Activated T-cell treated with anti-CD3 and anti-CD28 coated beads, Interleukin-2, amount 50 U/mL, for 24 hours (primary cell): ENCODE measurements at places on chromosomes 7 and 10.

GRCh38 chr7:117012696-117013095 is 59.4 kb downstream of the ST7 start:
- no peak for DNase-seq

GRCh38 chr10:126955934-126956711 is 50.9 kb downstream of the DOCK1 start:
- DNase-seq: no peak

- no peak for DNase-seq
Observed at GRCh38 chr10:118948786-118949185, 80.7 kb upstream of the NANOS1 start.

DNA sequence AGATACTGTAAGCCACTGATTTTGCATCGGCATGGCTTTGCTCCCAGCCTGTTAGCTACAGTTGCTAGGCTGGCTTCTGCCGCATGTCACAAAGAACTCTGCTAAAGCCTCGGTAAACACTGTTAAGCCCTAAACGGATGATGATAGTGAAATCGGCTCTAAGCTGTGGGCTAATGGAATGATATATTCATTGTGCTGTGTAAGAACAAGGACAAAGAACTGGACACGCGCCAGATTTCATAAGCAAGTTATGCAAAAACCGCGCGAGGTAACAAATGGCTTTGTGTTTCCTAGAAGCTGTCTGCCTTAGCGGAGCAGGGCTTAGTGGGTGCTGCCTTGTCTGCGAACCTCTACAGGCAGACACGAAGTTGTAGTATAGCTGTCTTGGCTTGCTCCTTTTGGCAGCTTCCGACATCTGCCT is 331.3 kb upstream of the COBL start:
- DNase-seq: no peak

- DNase-seq: no peak
Observed at GRCh38 chr10:51707821-51708424, 8.5 kb upstream of the CSTF2T start.

- no peak for DNase-seq
Observed at GRCh38 chr10:30752481-30752881, 122.9 kb upstream of the LYZL2 start.

GRCh38 chr7:1579481-1580421 is 9.9 kb upstream of the PSMG3 start:
- DNase-seq: peak; percentile 82

- DNase-seq: no peak
Observed at GRCh38 chr10:100717166-100717565, 28.2 kb upstream of the PAX2 start.

- no peak for DNase-seq
Observed at GRCh38 chr10:117499248-117500105, 43.1 kb upstream of the EMX2 start.

DNA sequence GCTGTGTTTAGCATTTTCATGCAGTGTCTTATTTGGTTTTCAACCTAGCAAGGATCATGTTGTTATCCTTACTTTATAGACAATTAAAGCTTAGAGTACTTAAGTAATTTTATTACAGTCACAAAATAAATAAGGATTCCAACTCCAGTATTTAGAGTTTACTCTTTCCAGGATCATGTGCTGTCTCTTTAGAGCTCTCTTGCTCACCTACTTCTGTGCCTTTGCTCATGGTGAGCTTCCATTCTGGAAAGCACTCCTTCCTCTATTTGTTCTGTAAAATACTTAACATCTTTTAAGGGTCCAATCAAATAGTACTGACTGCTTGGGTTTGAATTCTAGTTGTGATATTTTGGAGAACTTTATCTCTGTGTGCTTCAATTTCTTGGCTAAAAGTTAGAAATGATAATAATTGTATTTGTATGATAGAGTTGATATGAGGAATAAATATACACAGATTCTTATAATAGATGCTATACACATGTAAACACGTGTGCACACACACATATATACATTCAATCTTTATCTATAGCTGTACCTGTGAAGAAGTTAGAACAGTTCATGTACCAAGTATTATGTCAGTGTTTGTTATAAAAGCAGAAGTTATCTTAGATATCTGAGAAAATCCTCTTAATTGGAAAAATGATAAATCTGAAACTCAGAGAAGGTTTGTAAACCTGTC is 18.2 kb upstream of the CALCR start:
- DNase-seq: no peak

GRCh38 chr7:106425017-106425719 is 140.4 kb upstream of the NAMPT start:
- peak; percentile 78 for DNase-seq

GRCh38 chr7:102432442-102433218 is 745 bp upstream of the ORAI2 start:
- DNase-seq: peak; percentile 42

DNA sequence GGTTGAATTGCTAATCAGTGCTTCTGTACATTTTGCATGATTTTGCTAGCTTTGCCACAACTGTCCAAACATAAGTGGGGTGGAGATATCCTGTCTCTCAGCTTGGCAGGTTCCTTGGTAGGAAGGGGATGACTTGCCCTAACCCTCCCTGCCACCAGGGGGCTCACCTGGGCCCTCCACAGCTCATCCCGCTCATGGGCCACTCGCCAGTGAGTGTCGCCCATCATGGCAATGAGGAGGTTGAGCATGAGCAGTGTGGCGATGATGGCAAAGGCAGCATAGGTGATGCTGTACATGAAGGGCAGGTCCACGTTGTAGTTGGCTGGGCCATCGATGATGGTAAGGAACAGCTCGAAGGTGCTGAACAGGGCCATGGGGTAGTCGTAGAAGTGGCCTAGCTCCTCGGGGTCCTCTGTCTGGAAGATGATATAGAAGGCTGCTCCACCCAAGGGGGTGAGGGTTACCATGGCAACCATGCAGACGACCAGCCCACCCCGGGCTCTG is 12.2 kb downstream of the TRPV6 start:
- no peak for DNase-seq

DNA sequence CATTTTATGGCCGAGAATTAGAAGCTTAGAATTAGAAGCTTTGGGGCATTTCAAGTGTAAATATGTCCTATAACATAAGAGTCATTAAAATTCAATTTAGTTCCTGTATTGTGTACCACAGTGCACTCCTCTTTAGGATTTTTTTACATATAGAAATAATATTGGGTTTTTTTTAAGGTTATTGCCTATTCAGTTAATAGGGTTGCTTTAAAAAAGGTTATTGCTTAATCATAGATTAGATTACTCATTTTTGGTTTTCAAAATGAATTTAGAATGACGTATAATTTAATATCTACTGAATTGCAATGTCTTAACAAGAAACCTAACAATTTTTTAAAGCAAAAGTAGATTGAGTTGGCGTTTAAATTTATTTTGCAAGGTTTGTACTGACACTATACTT is 34.1 kb downstream of the NOC3L start:
- no peak for DNase-seq

- no peak for DNase-seq
Observed at GRCh38 chr10:104020020-104020419, 53.1 kb downstream of the SLK start.

DNA sequence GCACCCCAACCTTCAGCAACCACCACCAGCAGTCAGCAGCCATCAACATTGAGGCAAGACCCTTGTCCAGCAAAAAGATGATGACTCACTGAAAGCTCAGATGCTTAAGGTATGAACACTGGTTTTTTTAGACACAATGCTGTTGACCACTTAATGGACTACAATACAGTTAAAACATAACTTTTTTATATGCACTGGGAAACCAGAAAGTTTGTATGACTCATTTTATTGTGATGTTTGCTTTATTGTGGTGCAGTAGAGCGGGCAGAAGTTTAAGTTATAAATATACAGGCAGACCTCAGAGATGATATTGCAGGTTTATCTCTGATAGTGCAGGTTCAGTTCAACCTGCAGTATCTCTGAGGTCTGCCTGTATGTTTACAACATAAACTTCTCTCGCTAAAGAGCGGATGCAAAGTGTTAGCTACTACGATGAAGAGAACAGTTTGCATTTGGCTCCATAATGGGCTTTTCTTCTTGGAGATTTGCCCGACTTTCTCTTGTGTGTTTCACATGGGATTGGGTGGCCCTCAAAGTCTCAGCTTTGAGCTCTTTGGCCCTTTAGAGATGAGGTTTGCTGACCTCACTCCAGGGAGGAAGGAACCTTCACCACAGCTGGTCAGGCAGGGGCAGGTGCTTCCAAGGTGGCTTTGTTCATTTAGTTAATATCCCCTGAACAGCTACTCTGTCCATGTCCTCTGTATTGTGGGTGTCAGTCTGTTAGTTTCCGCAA is 84.4 kb upstream of the SHH start:
- no peak for DNase-seq

DNA sequence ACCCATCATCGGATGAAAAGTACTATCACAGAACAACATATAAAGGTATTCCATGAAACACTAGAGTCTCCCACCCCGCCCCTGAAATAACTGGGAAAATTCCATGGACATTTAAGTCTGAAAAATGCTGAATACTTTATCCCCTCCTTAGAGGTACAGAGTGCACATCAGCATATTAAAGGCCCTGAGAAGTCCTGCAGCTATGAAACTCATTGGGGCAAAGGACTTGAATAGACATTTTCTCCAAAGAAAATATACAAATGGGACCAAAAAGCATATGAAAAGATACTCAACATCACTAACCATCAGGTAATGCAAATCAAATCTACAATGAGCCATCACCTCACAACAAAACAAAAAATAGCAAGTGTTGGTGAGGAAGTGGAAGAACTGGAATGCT is 18.9 kb downstream of the XPNPEP1 start:
- DNase-seq: no peak

DNA sequence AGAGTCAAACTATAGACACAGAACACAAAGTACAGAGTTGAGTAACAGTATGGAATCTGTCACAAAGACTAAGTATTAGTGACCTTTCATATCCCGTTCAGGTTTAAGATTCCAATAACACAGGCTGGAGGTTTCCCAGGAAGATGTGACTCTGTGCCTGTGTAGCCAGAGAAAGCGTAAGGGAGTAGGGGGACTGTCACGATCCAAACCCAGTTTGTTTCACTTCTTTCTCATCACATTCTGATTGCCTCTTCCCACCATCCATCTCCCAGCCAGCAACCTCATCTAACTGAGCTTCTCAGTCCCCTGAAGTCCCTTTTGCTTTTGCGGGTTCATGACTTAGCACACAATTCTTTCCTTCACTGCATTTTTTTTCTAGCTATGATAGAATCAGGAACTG is 76.4 kb upstream of the NPVF start:
- no peak for DNase-seq

- DNase-seq: no peak
Observed at GRCh38 chr10:117092386-117092785, 45.7 kb downstream of the VAX1 start.

DNA sequence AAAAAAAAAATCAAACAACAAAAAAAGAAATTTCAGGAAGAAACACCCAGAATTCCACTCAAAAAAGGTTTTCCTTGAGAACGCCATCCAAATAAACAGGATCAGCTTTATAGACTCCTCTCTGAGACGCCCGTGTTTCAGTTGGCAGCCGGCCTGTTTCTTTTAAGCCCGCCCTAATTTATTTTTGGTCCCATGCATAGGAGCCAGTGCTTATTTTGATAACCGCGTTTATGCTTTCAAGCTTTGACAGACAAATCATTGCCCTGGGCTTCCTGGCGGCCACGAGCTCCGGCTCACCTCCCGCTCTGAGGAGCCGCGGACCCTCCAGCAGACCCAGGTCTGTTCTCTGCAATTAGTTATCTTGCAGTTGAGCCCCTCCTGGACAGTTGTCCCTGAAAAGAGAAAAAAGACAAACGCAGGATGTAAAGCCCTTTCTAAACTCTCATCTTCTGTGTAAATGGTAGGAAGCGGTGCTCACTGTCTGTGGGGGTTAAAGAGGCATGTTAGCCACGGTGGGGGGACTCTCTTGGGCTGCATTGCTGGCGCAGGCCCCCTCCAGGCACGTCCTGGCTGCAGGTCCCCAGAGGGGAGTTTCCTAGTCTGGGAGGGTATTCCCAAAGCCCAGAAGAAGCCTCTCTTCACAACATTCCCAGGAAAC is 22.2 kb upstream of the UNCX start:
- DNase-seq: no peak

DNA sequence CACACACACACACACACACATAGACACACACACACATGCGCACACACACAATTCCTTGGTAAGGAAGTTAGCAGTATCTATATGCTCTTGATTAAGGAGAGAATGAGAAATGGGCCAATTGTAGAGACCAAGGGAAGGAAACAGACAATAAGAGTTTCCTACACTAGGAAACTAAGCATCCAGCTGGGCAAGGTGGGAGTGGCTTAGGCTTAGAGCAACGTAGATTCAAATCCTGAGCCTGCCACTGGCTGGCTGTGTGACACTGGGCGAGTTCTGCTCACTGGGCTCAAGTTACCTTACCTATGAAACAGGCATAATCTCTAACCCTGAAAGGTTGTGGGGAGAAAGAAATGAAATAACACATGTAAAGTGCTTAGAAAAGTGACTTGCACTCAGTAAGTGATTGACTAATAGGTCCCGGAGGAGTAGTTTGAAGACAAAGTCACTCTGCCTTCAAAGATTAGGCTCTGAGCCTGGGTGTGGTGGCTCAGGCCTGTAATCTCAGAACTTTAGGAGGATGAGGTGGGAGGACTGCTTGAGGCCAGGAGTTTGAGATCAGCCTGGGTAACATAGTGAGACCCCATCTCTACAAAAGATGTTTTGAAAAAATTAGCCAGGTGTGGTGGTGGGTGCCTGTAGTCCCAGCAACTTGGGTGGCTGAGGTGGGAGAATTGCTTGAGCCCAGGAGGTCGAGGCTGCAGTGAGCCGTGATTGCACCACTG is 701.4 kb downstream of the PARD3 start:
- no peak for DNase-seq

DNA sequence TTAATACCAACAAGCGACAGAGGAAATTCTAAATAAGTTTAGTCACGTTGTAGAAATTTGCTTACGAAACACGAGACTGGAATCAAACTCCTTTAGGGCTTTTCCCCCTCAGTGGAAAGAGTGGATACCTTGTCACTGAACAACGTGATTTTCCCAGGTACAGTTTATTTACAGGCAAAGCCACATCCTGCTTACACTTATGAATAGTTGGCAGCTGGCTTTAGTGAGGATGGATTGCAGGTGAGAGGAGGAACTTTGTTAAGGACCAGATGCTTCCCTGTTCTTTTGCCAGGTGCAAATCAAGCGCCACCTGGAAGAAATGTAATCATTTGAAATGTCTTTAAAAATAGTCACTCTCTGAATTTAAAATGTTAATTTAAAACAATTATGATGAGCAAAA is 282.4 kb downstream of the ADARB2 start:
- no peak for DNase-seq

GRCh38 chr10:17112566-17112965 is 17.0 kb downstream of the CUBN start:
- DNase-seq: no peak

DNA sequence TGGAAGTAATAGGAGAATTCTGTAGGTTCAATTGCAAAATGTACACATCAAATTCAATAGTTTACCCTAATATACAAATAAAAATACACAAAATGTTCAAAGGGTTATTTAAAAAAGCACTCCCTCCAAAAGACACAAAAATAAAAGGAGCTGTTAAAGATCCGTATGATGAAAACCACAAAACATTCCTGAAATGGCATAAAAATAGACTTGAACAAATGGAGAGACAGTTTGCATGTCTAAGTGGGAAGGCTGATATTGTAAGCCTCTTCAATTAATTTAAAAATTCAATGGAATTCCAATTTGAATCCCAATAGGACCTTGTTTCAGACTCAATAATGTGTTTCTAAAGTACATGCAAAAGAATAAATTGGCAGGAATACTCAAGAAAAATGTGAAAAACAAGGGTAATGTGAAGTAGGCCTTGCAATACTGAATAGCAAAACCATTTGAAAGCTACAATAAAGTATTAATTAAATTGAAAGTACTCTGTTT is 38.0 kb upstream of the INSYN2A start:
- DNase-seq: no peak

- no peak for DNase-seq
Observed at GRCh38 chr7:6395898-6396595, 51.7 kb downstream of the DAGLB start.

- DNase-seq: no peak
Observed at GRCh38 chr10:103676851-103677417, 178.4 kb downstream of the SH3PXD2A start.
